CD4-positive, CD25-positive, alpha-beta regulatory T cell (primary cell): ENCODE measurements at places on chromosomes 2 and 18. TPM values are rescaled to one million over a fixed set of nuclear protein-coding genes. Genes with fewer than 3 reads are reported as not detected.
A peak's percentile ranks its signal among the peaks of the same experiment; 100 is the strongest.

GRCh38 chr2:102295566-102295965, 15.8 kb upstream of the IL1RL1 start:
- DNase-seq, result no peak

DNA sequence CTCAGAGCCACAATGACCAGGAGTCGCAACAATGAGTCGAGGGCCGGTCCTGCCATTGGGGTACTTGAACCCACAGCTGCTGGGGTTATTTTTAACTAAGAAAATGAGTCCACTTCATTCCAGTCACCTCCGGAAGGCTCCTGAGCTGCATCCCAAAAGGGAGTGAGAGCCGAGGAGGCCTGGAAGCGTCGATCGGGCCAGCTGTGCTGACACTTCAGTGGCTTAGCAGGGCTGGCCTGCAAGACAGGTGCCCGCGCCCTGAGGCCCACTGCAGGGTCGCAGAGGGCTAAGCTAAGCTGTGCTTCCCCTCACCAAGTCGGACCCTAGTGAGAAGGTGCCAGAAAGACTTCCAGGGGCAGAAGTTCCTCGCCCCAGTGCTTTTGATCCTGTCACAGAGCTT, 21.1 kb downstream of the TBC1D8 start:
- DNase-seq, result no peak

- no peak for DNase-seq
These were observed 58.1 kb upstream of the RALBP1 start for GRCh38 chr18:9417073-9417851.

GRCh38 chr2:207399301-207399700, 130.5 kb upstream of the CREB1 start:
- no peak for DNase-seq

DNA sequence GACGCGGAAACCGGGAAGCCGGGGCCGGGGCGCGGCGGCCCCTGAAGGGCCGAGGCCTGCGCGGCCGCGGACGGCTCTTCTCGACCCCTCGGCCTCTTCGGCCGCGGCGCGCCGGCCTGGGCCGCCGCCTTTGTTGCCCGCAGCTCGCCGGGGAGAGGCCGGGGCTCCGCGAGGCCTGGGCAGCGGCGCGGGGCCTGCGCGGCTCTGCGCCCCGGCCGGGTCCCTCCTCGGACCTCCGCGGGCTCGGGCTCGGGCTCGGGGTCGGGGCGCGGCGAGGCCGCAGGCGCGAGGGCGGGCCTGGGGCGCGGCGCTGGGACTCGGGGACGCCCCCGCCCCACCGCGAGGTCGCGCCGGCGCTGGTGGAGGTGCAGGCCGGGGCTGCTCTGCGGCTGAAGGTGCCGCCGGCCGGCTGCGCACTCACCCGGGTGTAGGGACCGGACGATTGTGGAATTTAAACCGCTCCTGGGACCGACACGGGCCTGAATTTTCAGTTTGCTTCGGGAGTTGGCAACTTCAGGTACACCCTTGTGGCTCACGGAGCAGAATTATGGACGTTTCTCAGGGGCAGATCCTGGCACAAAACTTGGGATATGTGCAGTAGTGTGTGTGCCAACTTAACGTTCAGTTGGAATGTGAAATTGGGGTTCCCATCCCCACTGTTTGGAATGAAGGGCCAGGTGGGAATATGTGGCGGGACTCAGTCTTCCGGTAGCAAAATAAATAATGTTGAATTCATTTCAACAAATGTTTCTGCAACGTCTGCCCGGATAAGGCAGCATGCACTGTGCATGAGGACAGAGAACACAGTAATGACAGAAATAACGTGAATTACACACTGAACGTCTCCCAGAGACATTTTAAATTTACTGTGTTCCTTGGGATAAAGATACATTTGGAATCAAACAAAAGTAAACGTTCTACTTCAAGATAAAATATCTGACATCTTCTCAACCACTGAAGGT, 787 bp downstream of the SOCS6 start:
- DNase-seq, result peak; percentile 6

GRCh38 chr18:44826418-44827259, 146.0 kb downstream of the SETBP1 start:
- DNase-seq, result no peak

DNA sequence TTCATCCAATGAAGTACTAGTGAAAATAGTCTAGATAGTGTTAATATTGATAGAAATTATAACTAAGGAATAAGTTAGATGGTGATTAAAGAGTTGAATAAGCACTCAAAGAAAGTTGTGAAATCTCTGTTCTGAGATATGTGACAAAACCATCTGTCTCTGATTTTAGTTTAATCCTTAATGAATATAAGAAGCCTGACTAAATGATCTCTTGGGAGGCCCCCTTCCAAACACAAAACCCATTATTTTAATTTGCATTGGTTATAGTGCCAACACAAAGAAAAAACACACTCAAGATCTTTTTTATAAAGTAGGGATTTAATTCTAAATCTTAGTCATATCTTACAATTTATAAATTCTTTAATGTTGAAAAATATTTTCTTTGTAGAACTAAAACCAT, 34.0 kb downstream of the SCN2A start:
- no peak for DNase-seq

Gene SPIRE1
- total RNA-seq, result 2.7 TPM

DNA sequence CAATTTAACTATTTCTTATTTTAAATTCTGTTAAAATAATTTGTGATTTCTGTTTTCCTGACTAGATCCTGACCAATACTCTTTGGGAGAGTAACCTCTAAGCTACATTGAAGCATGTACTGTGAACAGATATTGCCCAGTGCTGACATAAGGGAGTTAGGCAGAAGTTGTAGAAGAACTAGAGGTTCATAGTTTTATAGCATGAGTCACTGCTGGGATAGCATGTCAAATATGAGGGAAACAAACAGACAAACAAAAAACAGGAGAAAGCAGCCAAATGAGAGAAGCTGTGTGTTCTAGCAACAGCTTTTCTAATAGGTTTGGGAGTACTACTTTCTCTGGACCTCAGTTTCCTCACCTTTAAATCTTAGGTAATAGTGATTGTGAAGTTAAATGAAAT, 72.4 kb downstream of the CERS6 start:
- DNase-seq, result no peak
